ENCODE measurements at places on chromosomes 5 and 9.
A peak's percentile ranks its signal among the peaks of the same experiment; 100 is the strongest.

DNA sequence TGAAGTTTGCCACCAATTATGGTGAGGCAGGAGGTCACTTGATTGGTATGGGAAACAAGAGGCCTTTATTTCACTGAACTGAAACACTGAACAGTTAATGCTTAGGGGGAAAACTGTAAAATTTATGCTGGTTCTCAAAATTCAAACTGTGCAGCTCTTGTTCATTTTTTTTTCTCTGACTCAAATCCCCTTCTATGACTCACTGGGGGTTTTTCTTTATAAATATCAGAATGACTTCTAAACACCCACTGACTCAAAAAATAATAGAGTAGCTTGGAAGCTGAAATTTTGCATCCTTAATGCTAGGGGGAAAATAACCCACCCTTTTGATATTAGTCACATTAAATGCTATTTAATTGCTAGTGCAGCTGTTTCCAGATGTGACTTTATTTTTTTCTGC is 24.1 kb upstream of the OTP start:
- no peak for DNase-seq

GRCh38 chr9:130043654-130044623 is 950 bp upstream of the FNBP1 start:
- DNase-seq = no peak

- no peak for DNase-seq
These were observed 23.0 kb downstream of the KIAA0825 start for GRCh38 chr5:94595281-94595840.

- DNase-seq = no peak
These were observed 798.3 kb downstream of the MAT2B start for GRCh38 chr5:164303646-164304215.

- peak; percentile 90 for DNase-seq
These were observed 4.0 kb downstream of the SIT1 start for GRCh38 chr9:35646533-35647265.

GRCh38 chr5:68240202-68240601 is 24.6 kb downstream of the PIK3R1 start:
- peak; percentile 49 for DNase-seq

All from hematopoietic multipotent progenitor cell (in vitro differentiated cells).